ENCODE measurements at places on chromosomes 11 and 22.
A peak's percentile ranks its signal among the peaks of the same experiment; 100 is the strongest.

DNA sequence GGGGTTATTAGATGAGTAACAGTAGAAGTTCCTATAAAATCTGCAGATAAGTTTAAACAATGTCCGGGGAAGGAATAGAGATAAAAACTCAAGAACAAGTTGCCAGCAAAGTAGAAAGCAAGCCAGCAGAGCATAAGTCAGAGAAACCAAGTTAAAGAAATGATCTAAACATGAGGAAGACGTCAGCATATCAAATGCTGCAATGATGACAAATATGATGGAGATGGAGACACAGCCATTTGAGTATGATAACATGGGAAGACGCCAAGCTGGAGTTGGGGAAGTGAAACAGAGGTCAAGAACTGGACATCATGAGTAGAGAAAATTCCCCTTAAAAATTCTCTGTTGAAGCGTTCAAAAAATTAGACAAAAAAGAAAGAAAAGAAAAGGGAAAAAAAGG lies 571.5 kb downstream of the CNTN5 start:
- DNase-seq, result no peak

- no peak for DNase-seq
Observed at GRCh38 chr11:26859416-26859815, 134.5 kb upstream of the FIBIN start.

DNA sequence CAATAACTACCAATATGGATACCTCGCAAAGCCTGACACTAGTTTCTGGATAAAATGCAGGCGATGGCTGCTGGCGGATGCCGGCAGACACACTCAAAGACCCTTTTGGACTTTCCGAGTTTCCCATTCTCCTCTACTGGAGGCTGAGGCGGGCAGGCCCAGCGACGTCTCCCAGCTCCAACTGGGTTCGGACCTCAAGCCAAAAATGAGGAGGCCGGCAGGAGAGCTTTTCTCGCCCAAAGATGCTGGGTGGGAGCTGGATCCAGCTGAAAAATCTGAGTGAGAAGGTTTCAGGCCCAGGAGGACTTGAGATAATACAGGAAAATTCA lies 428 bp upstream of the FEZ1 start:
- no peak for DNase-seq

DNA sequence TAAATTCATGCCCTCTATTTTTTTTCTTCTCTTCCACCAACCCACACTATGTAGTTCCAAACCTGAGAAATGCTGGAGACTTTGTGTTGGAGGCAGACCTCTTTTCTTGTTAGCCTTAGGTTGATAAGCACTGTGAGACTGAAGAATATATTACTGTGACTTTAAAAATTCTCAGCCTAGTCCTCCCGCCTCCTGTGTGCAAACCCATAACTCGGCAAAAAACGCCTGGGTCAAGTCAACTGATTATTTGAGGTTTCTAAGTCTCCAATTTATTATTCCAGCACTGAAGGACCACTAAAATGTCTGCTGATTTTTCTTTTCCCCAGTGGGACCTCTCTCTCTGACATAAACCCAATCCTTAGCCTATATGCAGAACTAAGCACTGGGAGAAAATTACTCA lies 1946.0 kb upstream of the RAG2 start:
- no peak for DNase-seq

- no peak for DNase-seq
Observed at GRCh38 chr11:92489826-92490399, 265.3 kb downstream of the FAT3 start.

DNA sequence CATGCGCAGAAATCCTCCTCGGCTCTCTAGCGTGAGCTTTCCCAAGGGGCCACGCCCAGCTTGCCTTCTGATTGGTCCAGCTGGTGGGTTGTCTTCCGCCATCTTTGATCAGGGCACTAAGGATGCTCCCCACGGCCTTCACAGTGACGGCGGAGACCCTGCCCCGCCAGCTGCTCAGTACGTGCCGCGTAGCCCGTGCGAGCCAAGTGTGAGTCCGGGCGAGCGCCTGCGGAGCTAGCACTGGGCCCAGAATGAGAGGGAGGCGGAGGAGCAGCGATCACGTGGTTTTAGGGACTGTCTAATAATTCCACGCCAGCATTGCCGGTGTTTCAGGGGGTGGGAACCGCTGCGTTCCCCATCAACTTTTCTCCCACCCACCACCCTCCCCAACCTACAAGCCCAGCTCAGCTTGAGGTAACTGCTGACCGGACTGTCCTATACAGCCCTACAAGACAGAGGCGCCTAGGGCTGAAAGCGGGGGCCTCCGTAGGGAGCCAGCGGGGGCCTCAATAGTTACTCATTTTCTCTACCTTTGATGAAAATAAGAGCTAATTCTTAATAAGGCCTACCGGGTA lies 1.5 kb upstream of the MTFP1 start:
- DNase-seq, result peak; percentile 99

DNA sequence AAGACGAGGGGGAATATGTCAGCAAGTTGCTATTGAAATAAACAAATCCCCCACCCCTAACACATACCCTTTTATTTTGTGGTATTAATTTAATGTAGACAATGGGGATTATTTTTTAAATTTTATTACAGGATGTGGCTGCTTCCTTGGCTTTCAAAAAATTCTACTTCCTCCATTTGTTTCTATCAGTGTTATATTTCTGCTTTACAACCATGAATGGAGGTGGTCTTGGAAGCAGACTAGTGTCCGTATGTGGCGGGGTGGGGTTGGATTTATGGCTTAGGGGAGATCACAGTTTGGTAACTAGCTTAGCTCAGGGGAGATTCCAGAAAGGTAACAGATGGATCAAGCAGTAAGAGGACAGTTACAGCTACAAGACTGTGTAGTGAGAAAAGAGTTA lies 39.3 kb upstream of the PICALM start:
- DNase-seq, result no peak

- DNase-seq, result no peak
Observed at GRCh38 chr11:115267238-115267781, 236.9 kb downstream of the CADM1 start.

DNA sequence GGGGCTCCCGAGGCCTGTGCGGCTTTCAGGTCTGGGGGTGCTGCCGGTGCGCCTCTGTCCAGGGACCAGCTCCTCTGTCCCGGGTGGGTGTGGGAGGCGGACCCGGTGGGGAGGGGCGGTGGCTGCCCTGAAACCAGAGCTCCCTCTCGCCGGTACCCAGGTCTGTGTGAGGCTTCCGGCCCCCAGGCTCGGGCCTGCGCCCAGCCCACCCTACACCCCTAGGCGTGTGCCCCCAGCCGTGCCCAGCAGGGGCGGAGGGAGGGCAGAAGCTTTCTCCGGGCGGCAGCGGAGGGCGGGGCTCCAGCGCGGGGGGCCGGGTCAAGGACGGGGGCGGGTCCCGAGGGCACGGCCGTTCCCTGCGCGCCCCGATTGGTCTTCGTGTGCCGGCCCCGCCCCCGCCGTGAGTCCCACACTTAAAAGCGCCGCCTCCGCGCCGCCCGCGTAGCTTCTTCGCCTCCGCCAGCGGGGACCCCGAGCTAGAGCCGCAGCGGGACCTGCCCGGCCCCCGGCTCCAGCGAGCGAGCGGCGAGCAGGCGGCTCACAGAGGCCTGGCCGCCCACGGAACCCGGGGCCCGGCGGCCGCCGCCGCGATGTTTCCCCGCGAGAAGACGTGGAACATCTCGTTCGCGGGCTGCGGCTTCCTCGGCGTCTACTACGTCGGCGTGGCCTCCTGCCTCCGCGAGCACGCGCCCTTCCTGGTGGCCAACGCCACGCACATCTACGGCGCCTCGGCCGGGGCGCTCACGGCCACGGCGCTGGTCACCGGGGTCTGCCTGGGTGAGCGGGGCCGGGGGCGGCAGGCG lies 616 bp downstream of the PNPLA2 start:
- peak; percentile 94 for DNase-seq

GRCh38 chr22:37752189-37753087 lies 55.3 kb upstream of the GCAT start:
- no peak for DNase-seq

- DNase-seq, result no peak
Observed at GRCh38 chr11:122808478-122808869, 29.8 kb upstream of the CRTAM start.

GRCh38 chr11:14435717-14436512 lies 63.7 kb downstream of the COPB1 start:
- no peak for DNase-seq

- DNase-seq, result no peak
Observed at GRCh38 chr11:27328614-27329013, 34.4 kb downstream of the CCDC34 start.

DNA sequence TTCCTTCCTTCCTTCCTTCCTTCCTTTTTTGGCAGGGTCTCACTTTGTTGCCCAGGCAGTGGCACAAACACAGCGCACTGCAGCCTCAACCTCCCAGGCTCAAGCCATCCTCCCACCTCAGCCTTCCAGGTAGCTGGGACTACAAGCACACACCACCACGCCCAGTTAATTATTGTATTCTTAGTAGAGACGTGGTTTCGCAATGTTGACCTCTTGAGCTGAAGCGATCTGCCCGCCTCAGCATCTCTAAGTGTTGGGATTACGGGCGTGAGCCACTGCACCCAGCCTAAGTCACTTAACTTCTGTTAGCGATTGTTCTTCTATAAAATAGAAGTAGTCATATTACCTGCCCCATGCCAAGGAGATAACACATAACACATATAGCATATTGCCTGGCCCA lies 2.8 kb upstream of the SYTL2 start:
- no peak for DNase-seq

- no peak for DNase-seq
Observed at GRCh38 chr22:41459431-41459830, 9.1 kb downstream of the PHF5A start.

DNA sequence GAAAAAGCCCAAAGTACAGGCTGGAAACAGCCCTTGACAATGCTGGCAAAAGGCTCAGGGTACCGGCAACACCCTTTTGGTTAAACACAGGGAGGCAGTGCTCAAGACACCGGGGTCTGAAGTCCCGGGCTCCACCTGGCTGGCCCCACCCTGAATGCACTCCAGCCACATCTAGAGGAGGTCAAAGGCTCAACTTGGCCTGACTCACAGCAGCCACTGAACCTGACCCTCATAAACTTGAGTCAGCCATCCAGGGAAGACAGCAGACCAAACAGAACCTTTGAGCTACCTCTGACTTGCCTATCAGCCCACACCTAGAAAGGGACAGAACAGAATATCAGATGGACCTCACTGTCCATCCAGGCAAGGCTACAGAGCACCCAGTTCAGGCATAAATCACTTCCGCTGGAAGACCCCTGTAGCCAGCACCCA lies 3.8 kb downstream of the CFL1 start:
- no peak for DNase-seq

- DNase-seq, result no peak
Observed at GRCh38 chr11:1174441-1175370, 17.0 kb downstream of the MUC5AC start.

GRCh38 chr11:32439501-32440210 lies 4.3 kb upstream of the WT1 start:
- DNase-seq, result no peak

DNA sequence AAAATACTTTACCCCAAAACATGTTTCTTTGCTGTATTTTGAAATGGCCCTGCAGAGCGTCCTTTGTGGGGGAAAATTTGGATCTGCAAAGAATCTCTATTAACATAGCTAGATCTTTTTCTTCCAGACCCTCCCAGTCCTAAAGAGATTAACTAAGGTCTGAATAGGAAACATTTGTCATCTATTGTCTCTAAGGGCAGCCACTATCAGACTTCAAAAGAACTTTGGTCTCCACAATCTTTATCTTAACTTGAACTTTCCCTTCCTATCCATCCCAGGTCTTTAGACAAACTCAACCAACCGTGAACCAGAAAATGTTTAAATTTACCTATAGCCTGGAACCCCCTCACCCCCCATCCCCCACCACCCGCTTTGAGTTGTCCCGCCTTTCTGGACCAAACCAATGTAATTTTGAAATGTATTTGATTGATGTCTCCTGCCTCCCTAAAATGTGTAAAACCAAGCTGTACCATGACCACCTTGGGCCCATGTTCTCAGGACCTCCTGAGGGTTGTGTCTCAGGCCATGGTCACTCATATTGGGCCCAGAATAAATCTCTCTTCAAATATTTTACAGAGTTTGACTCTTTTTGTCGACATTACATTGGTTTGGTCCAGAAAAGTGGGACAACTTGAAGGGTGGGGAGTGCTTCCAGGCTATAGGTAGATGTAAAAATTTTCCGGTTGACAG lies 3.5 kb upstream of the KRTAP5-9 start:
- DNase-seq, result no peak

- peak; percentile 90 for DNase-seq
Observed at GRCh38 chr11:765025-765801, 12.1 kb downstream of the GATD1 start.

- DNase-seq, result no peak
Observed at GRCh38 chr11:126408901-126409619, 53.6 kb downstream of the ST3GAL4 start.

DNA sequence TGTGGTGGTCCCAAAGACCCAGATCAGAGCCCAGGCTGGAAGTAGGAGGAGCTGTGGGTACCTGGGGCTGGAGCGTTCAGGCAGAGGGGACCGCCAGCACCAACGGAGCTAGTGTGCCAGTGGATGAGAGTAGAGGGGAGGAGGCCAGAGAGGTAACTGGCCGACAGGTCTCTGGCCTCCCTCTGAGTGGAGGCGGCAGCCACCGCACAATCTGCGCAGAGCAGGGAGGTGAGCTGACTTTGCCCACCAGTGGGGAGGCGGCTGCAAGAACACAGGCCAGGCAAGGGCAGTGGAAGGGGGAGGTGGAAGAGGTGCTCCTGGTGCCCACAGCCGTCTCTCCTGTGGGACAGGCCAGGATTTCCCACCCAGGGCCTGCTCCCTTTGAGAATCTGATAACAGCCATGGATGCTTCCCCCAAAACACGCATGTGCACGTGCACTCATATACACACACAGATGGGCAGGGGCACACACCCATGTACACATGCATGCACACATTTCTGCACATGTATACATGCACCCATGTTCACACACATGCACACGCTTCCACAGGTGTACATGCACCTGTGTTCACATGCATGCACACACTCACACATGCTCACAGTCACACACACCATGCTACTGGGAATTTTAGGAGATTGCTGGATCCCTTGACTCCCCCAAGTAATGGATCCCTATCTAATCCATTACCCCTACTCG lies 6.4 kb upstream of the MGAT3 start:
- no peak for DNase-seq

Data from head of caudate nucleus (tissue), 42 donors.